ENCODE measurements at places on chromosomes 2 and 18. TPM values are rescaled to one million over a fixed set of nuclear protein-coding genes. Genes with fewer than 3 reads are reported as not detected.

The SKA1 gene
- total RNA-seq, result 42.0 TPM

The TMEM169 gene
- total RNA-seq, result not detected

DNA sequence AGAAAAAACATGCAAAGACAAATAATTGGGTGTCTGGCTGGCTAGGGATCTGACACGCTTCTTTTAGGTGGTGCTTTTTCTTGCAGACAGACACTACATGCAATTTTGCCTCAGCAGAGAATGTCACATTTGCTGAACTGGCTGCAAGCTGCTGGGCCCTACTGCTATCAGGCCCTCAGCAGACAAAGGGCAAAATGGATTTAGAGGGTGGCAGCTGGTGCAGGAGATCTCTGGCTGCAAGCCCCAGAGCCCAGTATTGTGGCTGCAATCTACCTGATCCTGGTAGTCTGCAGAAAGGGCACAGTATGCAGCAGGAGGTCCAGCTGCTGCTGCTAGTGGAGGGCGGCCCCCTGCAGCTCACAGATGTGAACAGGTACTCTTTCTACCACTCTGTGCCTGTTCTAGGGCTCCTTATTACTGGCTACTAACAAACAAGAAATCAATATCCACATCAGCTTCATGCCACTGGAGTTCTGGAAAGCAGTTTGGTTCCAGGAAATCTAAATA is 796.7 kb upstream of the CELF4 start:
- no peak for DNase-seq

DNA sequence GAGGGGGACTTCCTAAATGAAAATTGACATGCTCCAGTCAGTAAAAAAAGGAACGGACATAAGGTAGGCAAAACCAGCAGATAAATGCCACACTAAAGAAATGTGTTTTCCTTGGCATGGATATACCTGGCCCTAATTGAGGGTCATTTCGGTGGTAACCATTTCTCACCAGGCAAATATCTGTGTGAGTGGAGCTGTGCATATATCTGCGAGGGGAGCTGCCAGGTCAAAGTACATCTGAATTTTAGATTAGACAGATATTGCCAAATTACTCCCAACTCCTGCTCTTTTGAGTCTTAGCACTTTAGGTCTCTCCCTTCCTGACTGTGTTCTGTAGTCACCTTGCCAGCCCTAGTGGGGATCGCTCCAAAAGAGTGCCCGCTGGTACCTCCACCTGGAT is 204.2 kb downstream of the SH3BP4 start:
- DNase-seq, result no peak

- no peak for DNase-seq
Measured at GRCh38 chr2:224382973-224383555, 18.8 kb downstream of the FAM124B start.

DNA sequence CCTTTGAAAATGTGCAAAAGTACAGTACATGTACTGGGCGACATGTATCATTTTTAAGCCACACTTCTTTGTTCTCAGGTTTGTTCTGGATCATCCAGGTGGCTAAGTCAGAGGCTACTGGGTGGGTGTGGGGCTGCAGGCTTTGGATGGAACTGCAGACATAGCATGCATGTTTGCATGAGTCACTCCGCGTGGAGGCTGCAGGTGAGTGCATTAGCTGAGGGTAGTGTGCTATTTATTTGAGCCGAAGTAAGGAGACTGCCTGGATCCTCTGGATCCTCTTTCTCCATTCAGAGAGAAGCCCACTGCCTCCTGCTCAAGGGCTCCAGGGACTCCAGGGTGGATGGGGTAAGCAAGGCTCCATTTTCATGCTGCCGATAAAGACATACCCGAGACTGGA is 9.4 kb upstream of the NEURL3 start:
- DNase-seq, result no peak

GRCh38 chr2:42383855-42384530 is 23.0 kb upstream of the COX7A2L start:
- DNase-seq, result no peak

DNA sequence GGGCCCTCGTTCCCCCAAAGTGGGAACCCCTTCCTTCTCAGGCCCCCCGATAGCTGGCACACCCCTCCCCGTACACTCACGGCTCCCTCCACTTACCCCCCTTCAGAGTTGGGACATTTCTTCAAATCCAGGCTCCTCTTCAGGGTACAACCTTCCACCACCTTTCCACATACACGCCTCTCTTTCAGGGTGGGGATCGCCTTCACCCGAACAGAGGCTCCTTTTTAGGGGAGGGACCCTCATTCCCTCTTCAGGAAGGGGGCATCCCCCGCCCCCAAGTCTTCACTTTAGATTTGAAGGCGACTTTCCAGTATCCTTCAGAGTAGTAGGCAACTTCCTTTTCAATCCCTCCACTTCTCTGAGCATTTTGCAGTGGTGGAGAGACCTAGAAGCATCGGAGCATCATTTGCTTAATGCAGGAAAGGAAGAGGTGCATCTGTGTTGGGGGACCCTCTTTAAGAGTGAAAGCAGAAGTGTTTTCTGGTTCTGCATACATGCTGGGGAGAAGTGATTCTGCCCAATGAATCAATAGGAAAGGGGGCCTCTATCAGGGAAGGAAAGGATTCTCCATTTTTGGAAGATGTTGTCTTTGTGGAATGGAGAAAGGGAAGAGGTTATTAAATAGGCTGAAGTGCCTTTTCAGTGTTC is 845 bp downstream of the EML4 start:
- DNase-seq, result no peak

DNA sequence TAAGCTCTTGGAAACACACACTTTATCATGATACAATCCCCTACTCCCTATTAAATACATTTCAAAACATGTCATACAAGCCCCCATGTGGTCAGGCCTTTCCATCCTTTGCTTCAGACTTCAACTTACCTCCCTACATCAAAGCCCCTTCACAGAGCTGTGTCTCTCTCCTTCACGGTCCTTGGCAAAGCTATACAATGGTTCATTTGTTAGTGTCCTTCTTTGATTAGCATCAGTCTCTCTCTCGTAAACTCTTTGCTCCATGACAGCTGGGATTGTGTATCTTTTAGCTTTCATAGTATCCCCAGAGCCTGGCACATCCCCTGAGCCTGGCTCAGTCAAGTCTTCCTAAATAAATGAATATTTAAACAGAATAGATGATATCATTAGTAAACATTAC is 25.6 kb upstream of the INSIG2 start:
- DNase-seq, result no peak

The SKOR2 gene
- not detected for total RNA-seq

The SERPINB12 gene
- total RNA-seq, result not detected

- DNase-seq, result peak; percentile 90
Measured at GRCh38 chr2:178072383-178073301, at the start of gene PDE11A. TSS of gene PDE11A (minus strand) at chr2:178072777. CDS start at chr2:178072437, 340 bp downstream.

DNA sequence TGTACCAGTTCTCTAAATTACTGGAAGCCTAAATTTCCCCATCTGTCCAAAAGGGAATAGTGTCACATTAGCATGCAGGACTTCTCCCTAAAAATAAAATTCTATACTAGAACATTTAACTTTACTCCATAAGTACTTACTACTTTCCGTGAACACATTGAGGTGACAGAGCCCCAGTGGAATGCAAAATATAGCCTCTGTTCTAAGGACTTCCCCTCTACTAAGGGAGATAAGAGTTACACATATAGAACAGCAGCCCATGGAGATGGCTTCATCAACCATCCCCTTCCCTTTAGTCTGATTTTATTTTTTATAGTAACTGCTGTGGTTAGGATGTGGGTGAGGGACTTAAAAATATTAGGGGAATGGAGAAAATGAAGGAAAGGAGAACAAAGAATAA is 68.9 kb upstream of the STPG4 start:
- no peak for DNase-seq

The RASGRP3 gene
- total RNA-seq, result 3.4 TPM

The ALPP gene
- total RNA-seq, result not detected

GRCh38 chr2:120593921-120594686 is 141.6 kb upstream of the GLI2 start:
- DNase-seq, result no peak

The KLHL14 gene
- total RNA-seq, result not detected

DNA sequence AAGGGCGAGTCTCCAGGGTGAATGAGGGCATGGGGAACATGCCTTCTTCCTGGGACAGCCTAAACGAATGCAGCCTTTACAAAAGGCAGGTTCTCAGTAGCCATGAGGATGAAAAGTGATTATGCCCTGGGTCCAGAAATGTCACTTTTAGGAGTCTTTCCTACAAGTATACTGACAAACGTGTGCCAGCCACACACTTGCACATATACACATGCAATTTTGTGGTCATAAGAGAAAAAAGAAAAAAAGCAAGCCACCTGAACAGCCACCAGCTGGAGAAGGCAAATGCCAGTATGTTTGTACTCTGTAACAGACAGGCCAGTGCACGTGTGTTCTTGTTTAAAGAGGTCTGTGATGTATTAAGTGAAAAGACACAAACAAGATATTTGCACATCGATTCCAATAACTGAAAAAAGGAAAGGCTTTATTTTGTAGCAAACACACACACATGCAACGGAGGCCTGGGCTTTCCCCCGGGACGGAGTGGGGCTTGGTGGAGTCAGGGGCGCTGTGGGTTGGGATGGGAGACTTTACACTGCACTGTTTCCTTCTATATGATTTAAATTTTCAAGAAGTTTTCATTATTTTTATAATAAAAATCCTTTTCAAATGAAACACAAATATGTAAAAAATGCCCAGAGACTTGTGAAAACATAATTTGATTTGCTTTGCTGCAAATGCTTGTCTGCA is 108.4 kb downstream of the FAM210A start:
- no peak for DNase-seq

GRCh38 chr2:17758118-17758517 is 4.2 kb downstream of the GEN1 start:
- DNase-seq, result no peak

- no peak for DNase-seq
Measured at GRCh38 chr18:35934891-35935290, 37.6 kb upstream of the RMP24 start.

The XIRP2 gene
- total RNA-seq, result 0.10 TPM

- DNase-seq, result peak; percentile 42
Measured at GRCh38 chr2:62475172-62476011, 30.6 kb downstream of the TMEM17 start.

DNA sequence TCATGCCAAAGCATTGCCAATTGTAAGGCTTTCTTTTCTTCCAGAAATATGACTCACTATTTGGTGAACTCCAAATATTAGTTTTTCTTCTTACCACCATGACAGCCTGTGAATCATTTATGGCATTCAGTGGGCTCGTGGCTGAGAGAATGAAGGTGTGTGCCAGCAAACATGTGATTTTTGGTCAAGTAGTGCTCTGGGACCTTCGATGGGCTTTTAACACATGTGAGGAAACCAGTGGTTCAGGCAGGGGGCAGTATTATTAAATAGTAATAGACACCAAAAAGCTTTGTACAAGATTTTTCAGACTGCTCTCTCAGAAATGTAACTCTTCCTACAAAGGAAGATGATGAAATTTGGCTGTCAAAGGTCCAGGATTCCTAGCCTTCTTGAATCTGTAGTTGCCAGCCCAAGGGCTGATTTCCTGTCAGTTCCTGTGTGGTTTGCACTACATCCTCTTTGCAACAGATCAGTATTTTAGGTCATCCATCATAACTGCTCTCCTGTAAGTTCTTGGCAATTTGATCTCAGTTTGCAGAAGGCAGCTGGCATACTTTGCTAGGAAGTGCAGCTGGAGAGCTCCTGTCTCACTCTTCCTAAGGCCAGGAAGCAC is 64.3 kb downstream of the BABAM2 start:
- DNase-seq, result peak; percentile 89

- DNase-seq, result no peak
Measured at GRCh38 chr2:88753833-88754584, 62.5 kb downstream of the RPIA start.

The TMEM247 gene
- total RNA-seq, result not detected

DNA sequence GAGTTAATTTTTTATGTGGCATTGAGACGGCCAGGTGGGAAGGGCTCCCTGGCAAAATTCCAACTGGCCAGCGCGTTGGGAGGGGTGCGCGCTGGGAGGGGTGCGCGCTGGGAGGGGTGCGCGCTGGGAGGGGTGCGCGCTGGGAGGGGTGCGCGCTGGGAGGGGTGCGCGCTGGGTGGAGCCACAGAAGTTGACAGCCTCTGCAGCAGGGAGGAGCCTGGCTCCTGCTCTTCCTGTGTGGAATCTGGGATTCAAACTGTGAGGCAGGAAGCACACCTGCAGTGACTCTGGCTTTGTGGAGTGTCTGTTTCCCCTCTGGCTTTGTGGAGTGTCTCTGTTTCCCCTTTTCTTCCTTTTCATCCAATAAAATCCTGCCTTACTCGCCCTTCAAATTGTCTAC is 147.9 kb upstream of the CBLN2 start:
- no peak for DNase-seq

DNA sequence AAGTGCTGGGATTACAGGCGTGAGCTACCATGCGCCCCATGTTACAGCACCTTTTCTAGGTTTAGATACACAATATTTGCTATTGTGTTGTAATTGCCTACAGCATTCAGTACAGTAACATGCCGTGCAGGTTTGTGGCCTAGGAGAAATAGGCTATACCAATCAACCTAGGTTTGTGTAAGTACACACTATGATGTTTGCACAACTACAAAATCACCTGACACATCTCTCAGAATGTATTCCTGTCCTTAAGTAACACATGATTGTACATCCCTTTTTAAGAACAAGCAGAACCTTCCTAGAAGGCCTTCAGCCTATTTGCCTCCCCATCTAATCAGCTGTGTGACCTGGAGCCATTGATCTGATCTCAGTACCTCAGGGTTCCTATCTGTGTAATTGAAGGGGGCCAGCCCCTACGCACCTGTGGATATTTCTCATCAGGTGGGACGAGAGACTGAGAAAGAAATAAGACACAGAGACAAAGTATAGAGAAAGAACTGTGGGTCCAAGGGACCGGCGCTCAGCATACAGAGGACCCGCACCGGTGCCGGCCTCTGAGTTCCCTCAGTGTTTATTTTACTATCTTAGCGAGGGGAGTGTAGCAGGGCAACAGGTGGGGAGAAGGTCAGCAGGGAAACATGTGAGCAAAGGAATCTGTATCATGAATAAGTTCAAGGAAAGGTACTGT is 18.7 kb upstream of the TMBIM1 start:
- no peak for DNase-seq

The DHX57 gene
- total RNA-seq, result 11.4 TPM

DNA sequence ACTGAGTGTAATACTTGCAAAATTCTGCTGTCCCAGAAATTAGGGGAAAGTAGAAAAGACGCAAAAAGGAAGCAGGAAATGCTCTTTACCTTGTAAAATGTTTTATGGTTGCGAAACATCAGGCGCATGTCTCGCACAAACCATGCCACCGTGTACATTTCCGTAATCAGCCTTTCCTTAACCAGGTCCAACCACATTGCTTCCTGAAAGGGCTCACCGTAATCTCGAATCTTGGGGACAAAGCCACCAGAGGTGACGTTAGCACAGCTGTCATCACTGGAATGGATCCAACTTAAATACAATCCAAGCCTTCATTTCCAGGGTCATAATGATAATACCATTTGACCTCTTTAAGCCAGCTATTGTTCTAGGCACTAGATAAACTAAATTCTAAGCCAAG is 49.3 kb downstream of the SP110 start:
- no peak for DNase-seq

- DNase-seq, result no peak
Measured at GRCh38 chr2:74097574-74097973, 50.1 kb downstream of the BOLA3 start.

Measured in MG63 (cell line).